ENCODE measurements at places on chromosomes 7 and 10.

- no peak for DNase-seq
Observed at GRCh38 chr10:33506838-33507661, 172.6 kb upstream of the NRP1 start.

GRCh38 chr10:71536332-71536731, 139.6 kb downstream of the CDH23 start:
- no peak for DNase-seq

DNA sequence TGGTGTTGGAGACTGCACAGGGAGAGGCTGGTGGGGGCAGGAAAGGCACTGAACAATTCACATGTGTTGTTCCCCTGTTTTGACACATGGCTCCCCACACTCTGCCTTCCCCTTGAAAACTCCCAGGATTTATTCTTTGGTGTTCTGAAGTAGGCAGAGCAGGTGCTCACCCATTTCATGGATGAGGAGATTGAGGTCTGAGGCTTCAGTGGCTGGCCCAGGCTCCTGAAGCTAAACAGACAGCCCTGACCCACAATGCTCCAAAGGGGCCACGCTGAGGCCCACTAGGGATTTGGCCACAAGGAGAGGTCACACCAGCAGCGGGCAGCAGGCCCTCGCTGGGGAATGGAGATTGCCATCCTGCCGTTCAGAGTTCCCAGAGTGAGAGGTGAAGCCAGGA, 157.6 kb downstream of the SH3PXD2A start:
- no peak for DNase-seq

DNA sequence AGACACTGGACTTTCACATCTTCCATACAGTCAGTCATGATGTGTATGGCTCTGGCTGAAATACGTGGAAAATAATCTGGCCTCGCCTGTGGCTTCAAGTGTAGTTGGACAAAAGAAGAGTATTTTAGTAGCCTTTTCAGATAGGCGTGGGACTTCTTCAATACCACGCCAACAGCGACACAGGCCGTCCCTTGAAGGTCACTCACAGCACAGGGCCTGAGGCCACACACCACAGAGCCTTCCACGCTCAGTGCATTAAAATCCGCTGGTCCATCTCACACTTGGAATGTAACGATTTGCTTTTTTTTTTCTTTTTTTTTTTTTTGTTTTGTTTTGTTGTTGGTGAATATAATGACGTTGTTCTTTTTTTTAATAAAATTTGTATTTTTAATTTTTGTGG, 51.8 kb upstream of the SUN1 start:
- no peak for DNase-seq

DNA sequence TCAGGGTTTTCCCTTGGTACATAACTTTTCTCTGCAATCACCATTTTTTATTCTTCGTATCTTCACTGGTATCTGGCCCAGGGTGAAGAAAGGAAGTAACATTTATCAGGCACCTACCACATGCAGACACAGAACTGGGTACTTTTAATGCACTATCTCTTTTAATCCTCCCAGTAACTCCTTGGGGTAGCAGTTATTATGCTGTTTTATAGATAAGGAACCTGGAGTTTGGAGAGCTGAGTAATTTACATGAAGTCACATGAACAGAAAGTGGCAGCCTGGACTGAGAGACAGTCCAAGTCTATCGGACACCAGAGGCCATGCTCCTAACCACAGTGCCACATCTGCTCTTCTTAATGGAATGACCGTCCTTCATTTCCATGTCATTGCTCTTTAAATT, 117.1 kb upstream of the PODXL start:
- no peak for DNase-seq

DNA sequence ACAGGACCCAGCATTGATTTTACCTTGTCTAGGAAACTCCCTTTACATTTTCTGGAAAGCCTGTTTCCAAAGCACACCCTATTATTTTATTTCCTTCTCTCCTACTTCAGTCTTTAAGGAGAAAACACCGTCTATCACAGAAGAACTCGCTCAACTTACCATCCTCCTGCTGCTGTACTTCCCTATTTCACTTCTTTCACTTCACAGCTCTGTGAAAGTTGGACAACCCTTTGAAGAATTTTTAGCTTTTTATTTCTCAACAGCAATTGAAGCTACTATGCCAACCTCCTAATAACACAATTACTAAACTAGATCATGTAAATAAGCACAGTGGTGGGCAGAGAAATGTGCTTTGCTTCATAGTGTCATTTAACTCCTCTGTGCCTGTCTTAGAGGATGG, 166.5 kb downstream of the TFEC start:
- DNase-seq = no peak

DNA sequence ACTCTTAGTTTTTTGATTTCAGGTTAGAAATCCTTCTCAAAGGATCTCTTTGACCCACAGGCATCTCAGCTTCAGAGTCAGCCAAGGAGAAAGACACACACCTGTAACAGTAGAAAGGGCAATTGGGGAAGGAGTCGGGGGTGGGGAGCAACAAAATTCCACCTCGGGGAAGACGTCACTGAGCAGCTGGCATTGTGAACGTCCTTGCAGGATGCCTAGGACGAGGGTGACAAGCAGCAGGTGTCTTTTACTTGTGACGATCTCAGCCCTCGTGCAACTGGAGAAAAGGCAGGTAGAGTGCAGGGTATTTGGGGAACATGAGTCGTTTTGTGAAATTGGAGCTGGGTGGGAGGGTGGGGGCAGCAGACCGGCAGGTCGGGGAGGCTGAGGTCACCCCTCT, 627.0 kb downstream of the ACTR3B start:
- no peak for DNase-seq

DNA sequence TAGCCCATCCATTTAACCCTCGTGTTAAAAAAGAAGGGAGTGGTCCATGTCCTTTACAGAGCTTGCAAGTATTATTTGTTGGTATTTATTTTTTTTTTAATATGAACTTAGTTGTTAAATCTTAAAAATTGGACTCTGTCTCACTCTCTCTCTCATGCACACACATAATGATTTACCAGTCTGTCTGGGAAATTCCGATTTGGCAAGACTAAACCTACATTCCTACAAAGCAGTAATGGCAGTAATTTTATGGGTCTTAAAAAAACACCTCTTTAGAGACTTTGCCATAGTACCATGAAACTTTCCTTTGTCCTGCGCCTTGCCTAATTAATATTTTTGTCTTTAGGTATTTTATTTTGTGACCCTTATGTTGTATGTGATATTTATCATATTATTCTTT, 239.5 kb upstream of the PPP1R3A start:
- DNase-seq = no peak

DNA sequence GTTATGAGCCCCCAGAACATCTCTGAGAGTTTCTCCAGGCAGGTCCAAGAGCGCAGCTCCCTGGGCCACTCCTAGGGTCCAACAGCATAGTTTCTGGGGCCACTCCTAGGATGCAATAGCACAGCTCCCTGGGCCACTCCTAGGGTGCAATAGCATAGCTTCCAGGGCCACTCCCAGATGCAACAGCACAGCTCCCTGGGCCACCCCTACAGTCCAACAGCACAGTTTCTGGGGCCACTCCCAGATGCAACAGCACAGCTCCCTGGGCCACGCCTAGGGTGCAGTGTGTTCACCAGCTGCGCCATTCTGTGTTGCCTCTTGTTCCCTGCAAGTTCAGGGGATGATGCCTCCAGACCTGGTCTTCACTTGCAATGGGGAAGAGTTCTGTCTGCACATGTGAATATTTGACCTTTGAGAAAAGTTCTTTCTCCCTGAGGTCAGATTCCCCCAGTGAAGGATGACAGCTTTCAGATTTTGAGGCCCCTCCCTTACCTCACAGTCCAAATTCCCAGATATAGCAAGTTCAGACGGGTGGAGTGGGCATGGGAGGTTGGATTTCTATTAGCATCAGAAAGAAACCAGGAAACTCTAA, 43.0 kb upstream of the LEP start:
- DNase-seq = no peak

DNA sequence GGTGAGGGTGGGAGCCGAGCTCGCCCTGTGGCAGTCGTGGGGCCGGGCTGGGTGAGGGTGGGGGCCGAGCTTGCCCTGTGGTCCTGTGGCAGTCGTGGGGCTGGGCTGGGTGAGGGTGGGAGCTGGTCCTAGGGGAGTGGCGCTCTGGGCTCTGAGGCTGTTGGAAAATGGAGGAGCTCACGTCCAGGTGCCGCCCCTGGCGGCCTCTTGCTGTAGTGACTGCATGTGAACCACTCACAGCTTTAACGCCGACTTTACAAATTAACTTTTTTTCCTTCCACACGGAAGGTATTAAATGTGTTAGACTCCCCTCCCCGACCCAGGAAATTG, 312.6 kb downstream of the WDR37 start:
- no peak for DNase-seq

DNA sequence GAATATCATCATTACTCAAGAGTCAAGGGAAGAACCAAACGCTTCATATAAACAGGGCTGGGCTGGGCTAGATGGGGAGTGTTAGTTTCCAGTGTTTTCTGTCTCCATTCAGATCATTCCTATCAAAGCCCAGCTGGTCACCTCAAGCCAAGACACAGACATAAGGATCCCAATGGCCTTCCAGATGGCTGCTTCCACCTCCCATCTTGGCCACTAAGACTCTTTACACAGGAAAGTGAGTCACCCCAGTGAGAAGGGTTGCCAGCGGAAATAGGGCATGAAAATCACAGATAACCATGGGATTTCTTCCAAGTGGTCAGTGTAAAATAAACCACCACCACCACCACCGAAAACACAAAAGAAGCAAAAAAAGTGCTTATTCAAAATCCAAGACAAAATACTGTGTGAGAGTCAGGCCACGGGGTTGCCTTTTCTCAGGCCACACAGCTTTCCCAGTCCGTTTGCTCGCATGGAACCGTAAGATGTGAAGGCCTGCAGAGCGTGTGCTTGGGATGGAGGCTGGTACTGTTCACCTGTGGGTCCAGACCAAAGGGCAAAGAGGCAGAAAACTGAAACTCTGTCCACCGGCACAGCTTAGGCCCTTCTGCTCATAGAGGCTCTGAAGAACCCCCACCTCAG, 5.6 kb downstream of the PRSS2 start:
- no peak for DNase-seq

GRCh38 chr7:41730668-41731067, 27.8 kb upstream of the INHBA start:
- DNase-seq = no peak

DNA sequence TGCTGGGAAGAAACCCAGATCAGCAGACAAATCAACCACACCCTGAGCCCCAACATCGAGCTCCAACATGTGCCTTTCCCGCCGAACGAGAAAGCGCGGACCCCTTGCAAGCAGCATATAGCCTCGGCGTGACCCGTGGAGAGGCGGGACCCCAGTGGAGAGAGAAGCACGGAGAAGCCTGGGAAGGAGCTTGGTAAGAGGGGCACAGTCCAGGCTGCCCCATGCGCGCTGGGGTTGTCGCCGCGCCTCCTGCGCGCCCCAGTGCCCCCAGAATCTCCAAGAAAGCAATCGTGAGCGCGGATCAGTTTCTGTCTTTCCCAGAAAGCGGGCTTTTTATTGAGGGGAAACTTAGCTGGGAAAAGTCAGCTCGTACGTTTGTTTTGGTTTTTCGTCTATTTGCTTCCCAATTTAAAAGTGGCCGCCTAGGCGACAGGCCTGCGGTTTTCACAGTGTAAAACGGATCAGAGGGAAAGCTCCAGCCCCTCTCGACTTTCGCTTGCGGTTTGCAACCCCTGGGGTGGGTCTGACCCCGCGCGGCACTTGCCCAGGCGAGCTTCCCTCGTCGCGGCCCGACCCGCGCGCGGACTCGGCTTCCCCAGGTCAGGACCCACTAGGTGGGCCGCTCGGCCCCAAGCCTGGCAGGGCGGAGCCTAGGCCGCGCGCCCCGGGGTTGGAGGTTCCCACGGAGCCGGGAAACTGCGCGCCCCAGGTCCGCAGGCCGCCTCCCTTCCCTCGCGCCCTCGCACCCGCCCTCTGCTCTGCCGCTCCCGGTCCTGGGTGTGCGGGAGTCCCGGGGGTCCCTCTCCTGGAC, 31.1 kb downstream of the SKIDA1 start:
- no peak for DNase-seq

GRCh38 chr10:13046851-13047528, 45.5 kb upstream of the CCDC3 start:
- no peak for DNase-seq

DNA sequence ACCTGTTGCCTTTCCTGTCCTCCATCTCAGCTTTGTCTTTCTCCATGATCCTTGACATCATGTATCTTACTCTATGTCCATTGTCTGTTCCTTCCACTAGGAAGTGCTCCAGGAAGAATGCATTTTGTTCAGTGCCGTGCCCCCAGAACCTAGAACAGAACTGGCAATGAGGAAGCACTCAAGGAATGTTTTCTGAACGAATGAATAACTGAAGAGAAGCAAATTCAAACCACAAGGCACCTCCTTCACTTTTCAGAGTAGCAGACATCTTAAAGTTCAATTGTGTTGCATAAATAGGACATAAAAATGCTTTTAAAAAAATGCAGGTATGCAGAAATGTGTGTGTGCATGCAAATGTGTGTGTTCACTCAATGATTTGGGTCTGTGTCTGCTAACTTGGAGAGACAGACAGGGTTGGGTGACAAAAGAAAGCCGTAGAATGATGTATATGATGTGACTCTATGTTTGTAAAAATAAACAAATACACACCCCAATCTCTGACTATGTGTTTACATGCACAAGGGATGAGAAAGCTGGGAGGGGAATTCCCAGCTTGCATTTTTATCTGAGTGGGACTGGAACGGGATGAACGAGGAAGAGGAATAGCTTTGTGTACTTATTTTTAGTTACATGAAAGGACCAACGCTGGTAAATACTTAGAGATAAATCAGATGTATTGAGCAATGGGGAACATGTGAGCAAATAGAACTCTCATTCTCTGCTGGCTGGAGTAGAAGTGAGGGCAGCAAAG, 237.7 kb downstream of the FANK1 start:
- DNase-seq = no peak

DNA sequence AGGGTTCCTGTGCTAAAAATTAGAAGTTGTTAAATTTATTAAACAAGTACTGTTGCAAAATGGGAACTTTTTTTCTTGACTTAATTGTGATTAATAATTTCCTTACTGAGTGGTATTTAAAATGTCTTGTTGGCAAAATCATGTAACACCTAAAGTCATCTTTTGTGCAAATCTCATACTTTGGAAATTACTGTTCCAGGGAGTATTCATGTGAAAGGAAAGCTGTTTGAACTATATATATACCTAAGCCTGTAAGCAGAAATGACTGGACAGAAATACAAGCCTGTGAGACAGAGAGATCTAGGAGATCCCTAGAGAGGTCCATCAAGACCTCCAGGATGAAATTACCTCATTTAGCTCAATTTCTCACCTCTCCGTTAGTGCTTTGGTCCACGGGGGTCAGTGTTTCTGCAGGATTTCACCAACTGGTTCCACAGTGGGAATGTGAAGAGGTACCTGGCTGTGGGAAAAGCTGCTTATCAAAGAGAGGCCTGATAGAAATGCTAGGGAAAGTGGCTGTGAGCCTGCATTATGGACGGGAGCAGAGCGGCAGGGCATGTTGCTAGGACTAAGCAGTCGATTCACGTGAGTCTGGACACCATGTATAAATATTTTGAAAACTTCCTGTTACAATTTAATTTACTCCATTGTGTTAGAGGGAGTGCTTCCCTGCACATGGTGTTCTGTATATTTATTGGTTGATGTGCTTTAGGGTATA, 7.9 kb downstream of the LUC7L2 start:
- no peak for DNase-seq
